Fibroblast of upper back skin (primary cell): ENCODE measurements at places on chromosomes 7 and 10.

GRCh38 chr7:158407581-158408317, 179.9 kb downstream of the PTPRN2 start:
- peak; percentile 10 for DNase-seq

GRCh38 chr10:9505546-9505945, 1451.1 kb downstream of the GATA3 start:
- no peak for DNase-seq

- DNase-seq: no peak
Measured at GRCh38 chr7:17206349-17206905, 92.0 kb upstream of the AHR start.

- no peak for DNase-seq
Measured at GRCh38 chr10:80407812-80408241, 524 bp upstream of the PRXL2A start.

GRCh38 chr7:158112571-158113320, 474.9 kb downstream of the PTPRN2 start:
- no peak for DNase-seq

DNA sequence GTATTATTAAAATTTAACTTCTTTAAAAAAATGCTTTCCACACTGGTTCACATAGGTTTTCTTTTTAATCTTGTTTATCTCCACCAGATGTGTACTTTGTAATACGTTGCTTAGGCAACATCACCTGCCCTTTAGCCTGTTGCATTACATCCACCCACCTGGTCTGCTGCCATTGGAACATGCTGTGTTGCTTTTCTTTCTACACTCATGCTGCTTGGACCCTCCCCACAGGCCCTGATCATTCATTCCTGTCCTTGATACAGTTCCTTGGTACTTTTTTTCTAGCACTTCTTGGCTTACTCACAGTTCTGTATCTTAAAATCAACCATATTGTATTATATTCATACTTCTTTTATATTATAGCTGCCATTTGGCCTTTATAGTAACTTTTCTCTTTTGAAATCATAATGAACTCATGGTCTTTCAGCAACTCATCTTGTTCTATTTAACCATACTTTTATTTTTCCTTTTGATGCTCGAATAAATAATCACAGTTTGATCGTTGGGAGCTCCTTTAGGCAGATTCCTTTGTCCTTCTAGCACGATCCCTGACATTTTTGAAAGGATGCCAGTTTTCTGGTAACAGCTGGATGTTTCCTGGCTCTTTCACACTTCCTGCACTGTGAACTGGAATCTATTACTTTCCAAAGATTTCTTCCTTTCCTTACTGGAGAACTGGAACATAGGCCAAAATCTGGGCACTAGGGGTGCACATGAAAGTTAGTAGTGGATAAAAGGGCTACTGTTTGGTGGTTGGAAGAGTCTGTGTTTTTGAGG, 125.1 kb downstream of the CDK14 start:
- peak; percentile 91 for DNase-seq
